GM18507 (cell line): ENCODE measurements at places on chromosomes 4 and X.

DNA sequence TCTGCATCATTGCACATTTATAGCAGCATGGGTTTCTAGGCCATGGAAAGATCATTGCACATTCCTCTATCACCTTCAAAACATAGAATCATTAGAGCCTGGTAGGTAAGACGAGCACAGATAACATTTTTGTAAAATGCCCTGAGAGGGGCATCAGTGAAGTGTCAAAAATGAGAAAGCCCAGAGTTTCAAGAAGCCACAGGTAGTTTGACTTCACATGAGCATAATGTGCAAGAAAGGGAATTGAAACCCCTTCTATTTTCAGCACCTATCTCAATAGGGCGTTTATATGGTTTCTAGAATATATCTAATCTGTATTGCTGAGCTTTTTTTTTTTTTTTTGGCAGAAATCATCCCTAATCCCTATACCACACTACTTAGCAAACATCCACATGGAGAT is 2441.7 kb downstream of the ARAP2 start:
- no peak for DNase-seq

DNA sequence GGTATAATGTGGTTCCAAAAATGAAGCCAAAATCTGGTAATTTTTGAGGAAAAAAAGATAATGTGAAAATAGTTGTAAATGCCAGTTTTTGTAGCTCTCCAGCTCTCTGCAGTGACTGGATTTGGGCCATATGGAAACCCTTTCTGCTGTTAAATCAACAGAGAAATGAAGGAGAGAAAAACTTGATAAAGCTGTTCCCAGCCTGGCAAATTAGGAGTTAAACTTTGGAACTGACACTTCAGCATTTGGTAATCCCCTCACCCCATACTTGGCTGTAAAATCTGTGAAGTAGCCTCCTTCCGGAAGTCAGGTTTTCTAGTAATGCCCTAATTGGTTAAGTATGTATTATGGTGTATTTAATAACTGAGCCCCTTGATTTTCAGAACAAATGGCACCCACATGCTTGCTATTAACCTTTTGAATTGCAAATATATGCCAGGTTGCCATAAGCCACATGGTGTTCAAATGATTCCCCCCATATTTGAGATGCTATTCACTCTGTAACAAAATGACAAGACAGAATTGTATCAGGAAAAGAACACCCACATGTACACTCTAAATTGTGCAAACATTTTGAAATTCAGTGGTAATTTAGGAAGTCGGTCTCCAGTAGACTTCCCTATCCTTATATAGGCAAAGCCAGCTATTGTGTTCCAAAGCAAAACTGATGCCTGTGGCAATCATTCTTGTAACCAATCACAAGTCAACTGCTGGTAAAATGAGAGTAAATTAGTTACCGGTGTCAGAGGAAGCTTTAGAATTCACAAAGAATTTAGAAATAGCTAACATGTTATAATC is 96.3 kb upstream of the ADAMTS3 start:
- no peak for DNase-seq

- no peak for DNase-seq
These were observed 2.2 kb upstream of the CFI start for GRCh38 chr4:109803924-109804571.

DNA sequence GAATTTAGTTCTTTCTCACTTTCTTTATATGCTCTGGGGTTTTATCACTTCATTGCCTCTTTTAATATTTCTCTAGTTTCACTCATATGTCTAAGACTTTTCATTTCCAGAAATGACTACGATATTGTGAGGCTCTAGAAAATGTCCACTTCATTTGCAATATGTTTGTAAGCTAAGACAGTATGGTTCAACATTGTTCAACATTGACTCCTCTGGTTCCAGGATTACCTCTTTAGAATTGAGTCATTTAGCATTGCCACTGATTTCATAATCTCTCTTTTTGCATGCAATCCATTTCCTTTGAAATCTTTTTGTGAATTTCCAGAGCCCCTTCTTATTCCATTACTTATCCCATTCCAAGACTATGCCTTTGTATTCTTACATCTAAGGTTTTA is 32.3 kb downstream of the BBS12 start:
- no peak for DNase-seq

GRCh38 chr4:188143731-188144130 is 4.5 kb downstream of the TRIML1 start:
- no peak for DNase-seq

GRCh38 chr4:107278791-107279483 is 242.8 kb upstream of the DKK2 start:
- DNase-seq, result no peak

GRCh38 chr4:143054971-143055370 is 129.7 kb upstream of the USP38 start:
- DNase-seq, result no peak

- DNase-seq, result no peak
These were observed 56.9 kb upstream of the ABCG2 start for GRCh38 chr4:88215351-88215750.

DNA sequence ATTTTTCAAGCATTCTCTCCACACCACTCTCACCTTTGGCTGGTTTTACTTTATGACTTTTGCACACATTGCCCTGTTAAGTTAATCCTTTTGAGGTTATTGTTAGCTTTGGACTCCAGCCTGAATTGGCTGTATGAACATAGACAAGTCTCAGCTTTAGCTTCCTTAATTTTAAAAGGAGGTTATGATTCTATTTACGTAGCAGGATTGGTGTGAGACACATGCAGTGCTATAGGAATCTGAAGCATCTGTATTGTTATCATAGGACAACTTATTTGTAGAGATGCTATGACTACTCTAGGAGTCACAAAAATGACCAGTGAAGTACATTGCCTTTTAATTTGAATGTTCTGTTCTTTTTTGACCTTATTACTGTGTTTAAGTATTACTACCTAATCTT is 15.7 kb downstream of the PGAM4 start:
- DNase-seq, result no peak

GRCh38 chr4:6332042-6332668 is 62.5 kb downstream of the WFS1 start:
- no peak for DNase-seq

GRCh38 chr4:15870079-15870478 is 68.5 kb downstream of the FGFBP1 start:
- no peak for DNase-seq

- no peak for DNase-seq
These were observed 111.6 kb upstream of the C1GALT1C1 start for GRCh38 chrX:120741452-120741851.

DNA sequence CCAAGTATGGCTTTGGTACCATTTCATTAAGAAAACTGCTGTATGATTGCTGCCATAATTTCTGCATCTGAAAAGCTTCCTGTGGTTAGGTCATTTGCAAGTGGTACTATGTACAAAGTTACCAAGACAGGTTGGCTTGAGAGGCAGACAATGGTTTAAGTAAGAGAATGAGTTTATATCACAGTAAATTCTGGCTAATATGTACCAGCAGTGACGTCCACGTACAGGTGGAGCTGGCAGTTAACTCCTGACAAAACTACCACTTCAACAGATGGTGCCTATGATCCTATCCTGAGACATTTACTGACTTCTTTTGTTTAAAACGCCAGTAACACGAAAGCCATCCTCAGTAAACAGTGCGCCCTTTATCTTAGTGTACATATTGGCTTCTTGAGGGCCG is 198.4 kb downstream of the NR3C2 start:
- DNase-seq, result no peak

GRCh38 chr4:167885872-167886271 is 206.5 kb upstream of the ANXA10 start:
- DNase-seq, result no peak

DNA sequence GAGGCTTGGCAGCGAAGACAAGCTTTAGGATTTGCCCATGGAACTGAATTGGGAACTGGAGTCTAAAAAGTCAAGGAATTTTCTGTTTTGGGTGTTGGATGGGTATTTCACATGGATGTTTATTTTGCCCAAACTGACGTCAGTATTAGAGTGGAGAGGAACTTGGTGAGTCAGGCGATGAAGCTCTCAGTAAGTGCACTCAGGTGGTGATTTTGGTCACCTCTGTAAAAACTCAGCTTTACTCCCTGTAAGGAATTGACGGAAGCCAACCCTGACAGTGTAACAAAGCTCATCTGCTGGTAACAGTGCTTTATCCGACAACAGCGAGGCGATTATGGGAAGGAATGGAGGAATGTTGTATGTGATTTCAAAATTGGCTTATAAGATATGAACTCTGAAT is 77.0 kb upstream of the PGRMC2 start:
- no peak for DNase-seq

DNA sequence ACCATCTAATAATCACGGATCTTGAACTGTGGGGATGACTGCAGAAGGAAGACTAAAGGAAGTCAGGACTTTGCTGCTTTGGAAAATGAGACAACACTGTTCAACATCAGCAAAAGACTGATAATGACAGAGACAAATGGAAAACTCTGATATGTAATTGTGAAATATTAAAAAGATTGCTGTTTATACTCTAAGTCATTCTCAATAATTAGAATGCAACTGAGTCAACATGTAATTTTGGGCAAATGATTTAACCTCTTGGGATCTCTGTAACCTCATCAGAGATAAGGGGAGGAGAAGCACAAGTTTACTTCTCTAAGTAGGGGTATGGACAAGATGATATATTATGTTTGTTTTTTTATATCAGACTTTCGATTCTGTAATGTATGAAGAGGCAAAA is 121.9 kb downstream of the GASK1B start:
- DNase-seq, result no peak

- DNase-seq, result no peak
These were observed 844.2 kb downstream of the RAPGEF2 start for GRCh38 chr4:159946983-159947615.

DNA sequence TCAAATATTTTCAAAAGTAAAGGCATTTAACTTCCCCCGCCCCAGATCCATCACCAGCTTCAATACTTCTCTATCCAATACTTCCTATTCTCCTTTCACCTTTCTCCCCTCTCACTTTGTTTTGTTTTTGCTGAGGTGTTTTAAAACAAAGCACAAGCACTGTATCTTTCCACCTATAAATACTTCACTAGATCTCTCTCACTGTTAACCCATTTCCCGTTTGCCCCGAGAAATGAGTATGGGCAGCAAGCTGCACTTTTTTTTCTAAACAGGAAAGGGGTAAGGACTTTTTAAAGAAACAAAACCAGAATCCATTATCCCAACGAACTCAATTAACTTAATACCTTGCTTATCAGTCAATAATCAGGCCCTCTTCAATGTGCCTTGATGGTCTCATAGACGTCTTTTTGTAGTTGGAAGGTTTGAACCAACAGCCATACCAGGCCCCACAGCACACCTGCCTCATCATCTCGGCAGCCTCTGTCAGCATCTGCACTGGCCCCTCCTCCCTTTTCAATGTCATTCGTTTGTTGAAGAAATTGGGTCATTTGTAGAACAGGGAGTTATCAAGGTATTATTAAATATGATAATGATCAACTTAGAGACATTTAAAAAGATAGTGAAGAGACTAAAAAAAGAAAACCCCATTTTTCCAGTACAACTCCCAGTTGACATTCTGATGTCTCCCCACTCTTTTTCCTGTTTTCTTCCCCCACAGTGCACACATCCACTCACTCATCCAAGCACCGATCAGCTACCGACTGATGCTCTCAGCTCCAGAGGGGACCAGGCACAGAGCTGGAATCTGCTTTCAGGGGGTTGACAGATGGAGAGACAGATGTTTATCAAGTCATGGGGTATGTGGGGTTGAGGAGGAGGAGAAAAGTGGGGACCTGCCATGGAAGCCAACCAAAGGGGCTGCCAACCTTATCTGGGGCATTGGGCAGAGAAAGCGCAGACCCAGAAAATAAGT is 25.8 kb downstream of the CRMP1 start:
- DNase-seq, result no peak

DNA sequence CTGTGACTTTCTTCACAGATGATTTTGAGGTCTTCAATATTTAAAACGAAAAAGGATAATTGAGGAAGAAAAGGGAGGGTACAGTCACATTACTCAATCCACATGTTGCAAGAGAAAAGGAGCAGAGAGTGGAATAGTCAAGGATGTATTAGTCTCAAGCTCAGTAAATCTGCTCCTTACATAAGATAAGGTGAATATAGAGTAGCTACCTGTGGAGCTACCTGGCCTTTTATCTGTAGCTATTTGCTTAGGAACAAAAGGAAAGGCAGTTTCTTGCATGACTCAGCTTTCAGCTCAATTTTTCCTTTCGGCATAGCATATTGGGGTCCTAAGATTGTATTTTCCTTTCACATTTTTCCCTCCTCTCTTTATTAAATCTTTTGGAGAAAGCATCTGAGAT is 26.3 kb upstream of the ACTRT1 start:
- DNase-seq, result no peak

DNA sequence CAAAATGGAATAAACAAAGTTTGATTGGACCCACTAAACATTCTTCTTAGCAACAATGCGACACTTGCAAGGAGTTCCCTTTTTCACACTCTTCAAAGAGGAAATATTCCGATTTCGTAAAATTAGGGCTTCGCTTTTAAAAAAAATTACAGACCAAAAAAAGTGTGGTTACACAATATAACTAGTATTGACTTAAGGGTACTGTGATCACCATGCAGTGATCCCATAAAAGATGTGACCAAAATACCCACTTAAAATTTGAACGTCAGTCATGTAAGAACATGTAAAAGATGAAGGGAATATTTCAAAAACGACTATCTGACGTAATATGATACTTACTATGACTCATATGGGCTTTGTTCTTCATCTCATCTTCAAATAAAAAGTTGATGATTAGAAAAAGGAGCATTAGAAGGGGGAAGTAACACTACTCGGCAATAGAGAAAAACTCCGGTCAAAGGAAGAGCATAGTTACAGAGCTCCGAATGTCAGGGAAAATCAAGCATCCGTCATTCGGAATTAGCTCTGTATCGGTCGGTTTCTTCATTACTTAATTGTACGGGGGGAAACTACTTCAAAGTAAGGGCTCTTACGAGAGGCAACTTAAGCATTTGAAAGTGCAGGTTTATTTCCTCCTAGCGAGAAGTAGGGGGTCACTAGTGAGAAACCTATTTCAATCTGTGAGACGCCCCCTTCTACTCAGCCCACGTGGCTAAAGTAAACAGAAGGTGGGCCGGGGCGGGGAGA is 1.3 kb upstream of the TET2 start:
- no peak for DNase-seq

- peak; percentile 22 for DNase-seq
These were observed 35.9 kb upstream of the STK26 start for GRCh38 chrX:131987252-131987651.

- no peak for DNase-seq
These were observed 141.8 kb upstream of the NALF2 start for GRCh38 chrX:69362354-69362753.

GRCh38 chr4:849478-850175 is 23.7 kb upstream of the CPLX1 start:
- no peak for DNase-seq

GRCh38 chr4:11748164-11748872 is 319.6 kb upstream of the HS3ST1 start:
- DNase-seq, result no peak

DNA sequence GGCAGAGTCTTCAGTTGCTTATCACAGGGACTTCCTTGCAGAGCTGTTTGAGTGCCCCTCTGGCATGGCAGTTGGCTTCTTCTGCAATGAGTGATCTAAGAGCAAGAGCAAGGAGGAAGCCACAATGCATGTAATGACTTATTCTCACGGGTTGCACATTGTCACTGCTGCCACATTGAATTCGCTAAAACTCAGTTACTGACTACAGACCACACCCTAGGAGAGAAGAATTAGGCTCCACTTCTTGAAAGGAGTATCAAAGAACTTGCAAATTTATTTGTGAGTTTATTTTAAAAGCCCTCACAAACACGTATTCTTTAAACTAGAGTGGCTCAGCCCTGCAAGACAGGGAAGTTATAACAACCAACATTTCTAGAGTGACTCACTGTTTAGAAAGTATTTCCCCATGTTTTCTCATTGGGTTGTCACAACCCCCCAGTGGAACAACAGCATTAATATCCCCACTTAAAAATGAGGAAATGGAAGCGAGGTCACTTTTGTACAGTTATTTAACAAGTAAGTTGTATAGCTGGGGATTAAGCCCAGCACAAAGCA is 32.4 kb upstream of the RBPJ start:
- no peak for DNase-seq
